ENCODE measurements at places on chromosomes 3 and 15.
A peak's percentile ranks its signal among the peaks of the same experiment; 100 is the strongest.

DNA sequence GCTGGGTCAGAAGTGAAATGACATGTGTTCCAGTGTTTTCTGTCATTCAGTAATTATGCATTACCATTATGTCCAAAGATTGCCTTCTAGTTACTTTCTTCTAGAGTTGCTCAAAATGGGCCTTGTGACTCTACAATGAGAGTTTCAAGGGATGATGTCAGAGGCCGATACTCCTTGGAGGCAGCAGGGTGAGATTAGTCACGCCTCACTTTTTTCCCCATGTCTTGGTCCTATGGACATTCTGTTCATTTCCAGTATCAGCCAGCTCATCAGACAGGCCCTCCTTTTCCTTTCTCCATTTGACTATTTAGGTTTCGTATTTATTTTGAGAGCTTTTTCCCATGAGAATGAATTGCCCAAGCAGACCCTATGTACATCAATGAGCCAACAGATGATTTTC is 17.5 kb downstream of the VGLL3 start:
- DNase-seq = no peak

DNA sequence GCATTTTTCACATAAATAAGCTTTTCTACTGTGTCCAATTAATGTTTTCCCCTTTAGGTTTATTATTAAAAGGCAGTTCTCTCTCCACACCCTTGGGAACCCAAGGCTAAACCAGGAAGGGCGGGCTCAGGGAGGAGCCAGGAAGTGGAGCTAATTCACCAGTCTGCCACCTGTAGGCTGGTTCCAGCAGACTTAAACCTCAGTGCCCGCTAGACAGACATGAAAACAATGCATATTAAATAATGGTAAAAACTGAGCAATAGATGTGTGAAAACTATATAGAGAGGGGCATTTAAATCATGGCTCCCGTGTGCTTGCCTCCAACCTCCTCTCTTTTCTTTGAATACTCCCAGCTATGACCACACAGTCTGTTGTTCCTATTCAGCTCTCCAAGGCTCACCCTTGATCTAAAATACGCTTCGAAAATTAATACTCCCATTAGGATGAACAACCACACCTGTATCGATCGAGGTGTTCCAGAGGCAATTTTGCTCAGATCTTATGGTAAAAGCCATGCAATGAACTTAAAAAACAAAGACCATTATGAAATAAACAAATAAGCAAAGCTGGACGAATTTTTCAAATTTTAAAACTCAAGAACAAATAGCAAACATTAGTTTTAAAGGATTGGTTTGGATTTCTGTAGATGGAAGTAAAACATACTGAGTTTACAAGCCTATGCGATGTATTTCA is 253.3 kb downstream of the TJP1 start:
- DNase-seq = peak; percentile 41

- no peak for DNase-seq
Measured at GRCh38 chr3:112228786-112229185, 65.2 kb downstream of the SLC9C1 start.

- DNase-seq = no peak
Measured at GRCh38 chr3:187296911-187297310, 5.4 kb upstream of the MASP1 start.

GRCh38 chr3:10480871-10481378 is 24.5 kb downstream of the ATP2B2 start:
- no peak for DNase-seq

DNA sequence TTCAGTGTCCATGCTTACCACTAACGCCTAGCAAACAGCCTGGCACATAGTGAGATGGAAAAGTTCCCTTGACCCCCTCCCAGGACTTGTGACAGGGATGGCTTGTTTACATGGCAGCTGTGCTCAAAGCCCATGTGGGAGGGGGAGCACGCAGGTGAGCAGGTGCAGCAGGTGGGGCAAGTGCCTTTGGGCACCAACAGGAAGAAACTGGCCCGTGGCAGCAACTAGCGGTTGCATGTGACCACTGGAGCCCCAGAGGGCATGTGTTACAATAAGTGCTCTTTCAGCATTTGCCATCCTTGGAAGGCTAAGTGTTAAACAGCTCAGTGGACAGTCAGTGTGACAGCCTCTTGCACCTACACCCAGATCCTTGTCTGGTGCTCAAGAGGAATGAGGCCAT is 734.6 kb downstream of the TUSC7 start:
- DNase-seq = no peak

DNA sequence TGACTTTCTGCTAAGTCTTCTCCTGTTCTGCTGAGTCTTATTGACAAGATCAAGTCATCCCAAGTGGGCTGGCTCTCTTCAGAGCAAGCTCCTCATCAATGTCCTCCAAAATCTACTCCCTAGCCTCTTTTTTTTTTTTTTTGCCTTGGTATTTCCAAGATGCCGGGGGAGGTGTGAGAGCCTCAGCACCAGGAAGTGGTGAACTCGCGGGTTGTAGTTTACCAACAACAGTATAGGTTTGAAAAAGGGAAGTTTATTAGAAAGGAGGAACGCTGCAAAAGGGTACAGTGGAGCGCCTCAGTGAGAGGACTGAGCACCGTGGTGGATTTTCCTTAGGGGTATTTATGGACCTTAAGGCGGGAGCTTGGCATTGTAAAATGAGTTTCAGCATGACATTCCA is 94.3 kb upstream of the SGO1 start:
- no peak for DNase-seq

DNA sequence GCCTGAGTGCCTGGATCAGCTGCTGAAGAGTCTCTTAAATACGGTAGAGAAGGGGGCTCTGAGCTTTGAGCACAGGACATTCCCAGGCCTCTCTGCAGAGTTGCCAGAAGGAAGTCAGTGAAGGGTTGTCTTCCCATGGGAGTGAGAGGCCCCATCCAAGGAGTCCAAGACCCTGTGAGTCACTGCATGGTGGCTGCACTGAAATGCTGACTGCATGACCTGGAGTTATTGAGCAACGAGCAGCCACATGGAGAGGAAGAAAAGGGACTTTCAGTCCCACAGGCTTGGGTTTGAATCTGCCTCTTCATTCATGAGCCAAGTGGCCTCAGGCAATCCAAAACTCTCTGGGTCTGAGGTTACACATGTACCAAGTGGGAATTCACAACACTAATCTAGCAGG is 69.6 kb upstream of the RASGRF1 start:
- DNase-seq = no peak

GRCh38 chr3:127762077-127762786 is 60.1 kb downstream of the MGLL start:
- peak; percentile 79 for DNase-seq

- DNase-seq = no peak
Measured at GRCh38 chr15:63291507-63291906, 14.1 kb downstream of the APH1B start.

DNA sequence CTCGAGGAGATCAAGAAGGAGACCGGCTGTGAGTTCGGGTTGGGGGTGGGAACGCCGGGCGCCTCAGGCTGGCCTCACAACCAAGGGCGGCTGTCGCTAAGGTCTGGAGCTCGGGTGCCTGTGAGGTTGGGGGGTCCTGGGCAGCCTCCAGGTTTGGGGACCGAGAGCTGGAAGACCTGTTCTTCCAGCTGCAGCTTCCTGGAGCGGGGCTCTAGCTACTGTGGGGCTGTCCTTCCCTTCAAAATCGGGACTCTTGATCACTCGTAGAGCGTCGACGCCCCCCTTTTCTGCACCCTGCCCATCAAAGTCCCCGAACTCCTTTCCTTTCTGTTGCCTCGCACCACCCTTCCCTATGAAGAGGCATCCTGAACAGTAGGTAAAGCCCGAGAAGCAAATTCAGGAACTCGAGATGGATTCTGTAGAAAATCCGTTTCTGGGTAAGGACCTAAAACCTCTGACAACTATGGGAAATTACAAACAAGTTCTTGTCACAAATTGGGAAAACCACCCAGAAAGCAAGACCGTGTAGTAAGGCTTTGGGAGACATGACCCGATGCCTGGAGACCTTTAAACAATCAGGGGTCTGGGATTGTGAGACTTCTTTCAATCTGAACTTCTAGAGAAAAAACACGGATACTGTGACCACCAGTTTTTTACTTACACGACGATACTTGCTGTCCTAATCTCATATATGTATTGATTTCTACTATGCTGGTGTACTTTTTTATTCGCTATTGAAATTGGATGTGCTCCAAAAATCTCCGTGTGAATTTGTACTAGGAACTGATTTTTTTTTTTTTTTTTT is 556 bp downstream of the CHP1 start:
- DNase-seq = no peak

DNA sequence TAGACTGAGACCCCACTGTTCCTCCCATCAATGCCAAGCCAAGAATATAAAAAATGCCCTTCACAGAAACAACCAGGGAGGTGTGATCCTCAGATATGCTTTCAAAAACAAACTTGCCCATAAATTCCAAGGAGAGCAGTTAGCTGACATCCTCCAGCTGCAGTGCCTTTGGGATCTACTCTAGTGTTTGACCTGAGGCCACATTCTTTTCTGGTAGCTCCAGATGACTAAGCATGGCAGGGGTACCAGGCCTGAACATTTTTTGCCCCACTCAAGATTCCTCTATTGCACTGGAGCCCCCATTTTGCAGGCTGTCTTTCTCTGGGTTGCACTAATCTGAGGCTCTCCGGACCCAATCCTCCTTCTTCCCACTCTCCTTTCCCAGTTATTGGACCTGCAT is 27.9 kb upstream of the ACP3 start:
- peak; percentile 26 for DNase-seq

DNA sequence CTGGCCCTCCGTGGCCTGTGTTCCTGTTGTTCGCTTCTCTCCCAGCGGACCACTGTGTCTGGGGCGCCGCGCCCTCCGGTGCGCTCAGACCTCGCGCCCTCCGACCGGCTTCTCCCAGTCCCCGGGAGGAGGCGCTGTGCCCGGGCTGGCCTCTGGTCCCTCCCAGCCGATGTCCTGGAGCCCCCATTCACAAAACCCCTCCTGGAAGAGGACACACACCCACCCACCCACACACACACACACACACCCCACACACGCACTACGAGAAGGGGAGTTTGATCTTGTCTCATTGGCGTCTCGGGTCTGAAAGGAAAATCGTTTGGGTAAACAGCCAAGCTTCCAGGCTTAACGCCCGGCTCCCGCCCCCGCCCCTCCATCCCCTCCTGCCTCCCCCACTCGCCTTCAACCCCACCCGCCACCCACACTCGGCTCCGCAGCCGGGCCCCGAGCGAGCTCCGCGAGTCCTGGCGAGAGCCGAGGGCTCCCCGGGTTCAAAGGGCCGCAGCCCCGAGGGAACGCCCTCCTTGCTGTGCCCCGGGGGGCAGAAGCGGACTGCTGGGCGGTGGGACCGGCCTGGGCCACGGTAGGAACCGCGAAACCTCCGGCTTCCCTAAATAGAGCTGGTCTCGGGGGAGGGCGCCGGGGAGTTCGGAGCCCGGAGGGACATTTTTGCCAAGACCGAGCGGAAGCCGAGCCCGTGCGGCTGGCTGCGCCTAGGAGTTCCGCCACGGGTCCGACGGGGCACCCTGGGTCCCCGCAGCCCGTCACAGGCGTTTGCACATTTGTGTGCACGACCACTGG is 23.6 kb downstream of the NR2F2 start:
- peak; percentile 81 for DNase-seq

- peak; percentile 8 for DNase-seq
Measured at GRCh38 chr15:47548231-47548630, 169.1 kb upstream of the SEMA6D start.

- no peak for DNase-seq
Measured at GRCh38 chr3:152172460-152172859, 96.3 kb upstream of the MBNL1 start.

- no peak for DNase-seq
Measured at GRCh38 chr3:4340411-4341335, 37.5 kb downstream of the SETMAR start.

GRCh38 chr15:71892335-71892734 is 82.0 kb downstream of the NR2E3 start:
- no peak for DNase-seq

- DNase-seq = no peak
Measured at GRCh38 chr3:108093616-108094015, 2.8 kb upstream of the CD47 start.

DNA sequence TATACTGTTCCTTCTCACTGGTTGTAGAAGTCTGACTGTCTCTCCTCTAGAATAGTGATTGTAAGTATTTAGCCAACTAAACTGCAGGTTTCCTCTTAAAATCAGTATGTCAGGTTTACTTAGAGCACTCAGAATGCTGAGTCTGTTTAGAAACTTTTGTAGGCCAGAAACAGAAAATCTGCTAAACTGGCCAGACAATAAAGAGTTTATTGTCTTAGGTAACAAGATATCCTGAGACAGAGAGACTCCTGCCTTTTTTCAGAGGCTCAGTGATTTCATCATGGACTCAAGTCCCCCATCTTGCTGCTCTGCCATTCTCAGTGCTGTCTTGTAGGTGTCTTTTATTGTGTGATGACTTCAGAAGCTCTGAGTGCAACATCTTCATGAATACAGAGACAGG is 279.0 kb downstream of the MFSD1 start:
- no peak for DNase-seq

GRCh38 chr3:30204126-30204525 is 402.3 kb upstream of the TGFBR2 start:
- no peak for DNase-seq

DNA sequence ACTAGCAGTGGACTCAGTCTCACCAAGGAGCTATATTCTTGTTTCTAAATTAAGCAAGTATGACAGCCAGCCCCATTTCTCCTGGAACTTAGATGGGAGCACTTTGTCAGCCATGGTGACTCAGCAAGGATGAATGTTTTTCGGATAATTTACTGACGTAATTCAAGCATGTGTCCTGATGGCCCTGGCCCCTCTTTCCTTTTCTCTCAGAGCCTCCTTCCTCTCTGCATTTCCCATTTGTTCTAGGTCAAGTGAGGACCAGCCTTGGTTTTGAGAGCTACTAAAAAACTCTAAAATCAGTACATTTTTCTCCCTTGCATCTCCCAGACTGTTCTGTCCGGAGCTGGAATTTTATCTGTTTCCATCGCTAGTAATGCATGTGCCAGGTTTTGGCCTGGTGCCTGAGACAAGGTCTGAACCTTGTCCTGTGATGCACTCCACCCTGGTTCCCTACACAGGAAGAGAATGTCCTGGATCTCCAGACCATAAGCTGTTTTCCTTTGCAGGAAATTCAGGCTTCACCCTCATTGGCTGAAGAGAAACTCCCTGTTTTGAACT is 256.6 kb upstream of the ROPN1 start:
- no peak for DNase-seq

DNA sequence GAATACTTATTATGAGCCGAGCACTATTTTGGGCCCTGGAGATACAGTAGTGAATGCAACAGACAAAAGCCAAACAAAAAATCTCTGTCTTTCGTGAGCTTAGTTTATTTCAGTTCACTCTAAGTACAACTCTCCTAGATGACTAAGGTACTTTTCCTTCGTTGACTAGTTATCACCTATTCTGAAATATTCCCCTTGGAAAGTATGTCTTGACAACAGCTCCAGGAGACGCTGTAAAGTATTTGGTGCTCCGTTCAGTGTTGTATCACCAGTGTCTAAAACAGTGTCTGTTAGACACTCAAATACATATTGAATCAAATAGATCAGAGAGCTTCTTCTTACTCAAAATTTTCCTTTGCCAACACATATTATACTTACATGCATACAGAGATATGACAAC is 119.6 kb downstream of the TFDP2 start:
- DNase-seq = no peak

DNA sequence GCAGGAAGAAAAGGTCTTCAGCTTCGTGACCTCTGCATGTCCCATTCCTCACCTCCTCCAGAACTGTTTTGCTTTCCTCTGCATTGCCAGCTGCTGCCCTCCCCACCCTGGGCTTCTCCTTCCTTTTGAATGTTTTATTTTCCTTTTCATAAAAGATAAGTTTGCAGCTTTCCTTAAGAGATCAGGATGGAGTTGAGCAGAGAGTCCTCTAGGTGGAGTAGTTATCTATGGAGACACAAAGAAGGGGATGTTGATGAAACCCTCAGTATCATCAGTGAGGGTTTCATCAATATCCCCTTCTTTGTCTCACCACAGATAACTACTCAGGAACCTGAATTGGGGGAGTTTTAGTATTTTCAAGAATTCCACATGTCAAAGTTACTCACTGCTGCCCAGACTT is 19.0 kb upstream of the SLC25A36 start:
- DNase-seq = no peak

Data from lung (tissue), 17 donors.